ENCODE measurements at places on chromosomes 2 and 18.
A peak's percentile ranks its signal among the peaks of the same experiment; 100 is the strongest.

DNA sequence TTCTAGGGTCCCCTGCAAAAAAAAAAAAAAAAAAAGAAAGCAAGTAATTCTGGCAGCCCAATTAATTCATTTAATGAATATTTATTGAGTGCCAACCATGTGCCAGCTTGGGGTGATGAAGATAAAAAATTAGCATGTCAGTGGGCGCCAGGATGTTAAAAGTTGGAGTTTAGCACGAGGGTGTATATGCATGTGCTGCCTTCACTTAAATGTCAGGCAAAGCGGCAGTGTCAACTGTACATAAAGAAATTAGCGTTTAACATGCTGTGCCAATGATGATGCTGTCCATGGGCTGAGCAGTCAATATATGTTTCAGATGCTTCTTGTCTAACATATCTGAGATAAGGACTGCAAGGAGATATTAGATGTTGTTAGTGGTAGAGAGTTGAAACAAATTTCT, 49.5 kb downstream of the ASAP2 start:
- no peak for DNase-seq

GRCh38 chr2:112959109-112959812, 18.5 kb upstream of the IL36G start:
- no peak for DNase-seq

DNA sequence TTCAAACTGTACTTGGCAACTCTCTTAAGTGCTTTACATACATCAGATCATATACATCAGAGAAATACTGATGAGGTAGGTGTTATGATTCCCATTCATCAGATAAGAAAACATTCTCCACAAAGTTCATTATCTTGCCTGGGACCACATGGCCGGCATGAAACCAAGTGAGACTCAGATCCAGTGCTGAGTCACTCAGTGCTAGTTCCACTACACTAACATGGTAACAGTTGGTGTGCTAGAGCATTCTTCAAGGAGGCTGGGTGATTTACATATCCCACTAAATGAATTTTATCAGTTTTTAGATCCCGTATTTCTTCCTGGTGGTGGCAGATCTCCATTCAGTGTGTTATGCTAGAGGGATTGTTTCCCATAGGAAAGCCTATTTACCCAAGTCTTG, 772.0 kb downstream of the CNTNAP5 start:
- DNase-seq: no peak

DNA sequence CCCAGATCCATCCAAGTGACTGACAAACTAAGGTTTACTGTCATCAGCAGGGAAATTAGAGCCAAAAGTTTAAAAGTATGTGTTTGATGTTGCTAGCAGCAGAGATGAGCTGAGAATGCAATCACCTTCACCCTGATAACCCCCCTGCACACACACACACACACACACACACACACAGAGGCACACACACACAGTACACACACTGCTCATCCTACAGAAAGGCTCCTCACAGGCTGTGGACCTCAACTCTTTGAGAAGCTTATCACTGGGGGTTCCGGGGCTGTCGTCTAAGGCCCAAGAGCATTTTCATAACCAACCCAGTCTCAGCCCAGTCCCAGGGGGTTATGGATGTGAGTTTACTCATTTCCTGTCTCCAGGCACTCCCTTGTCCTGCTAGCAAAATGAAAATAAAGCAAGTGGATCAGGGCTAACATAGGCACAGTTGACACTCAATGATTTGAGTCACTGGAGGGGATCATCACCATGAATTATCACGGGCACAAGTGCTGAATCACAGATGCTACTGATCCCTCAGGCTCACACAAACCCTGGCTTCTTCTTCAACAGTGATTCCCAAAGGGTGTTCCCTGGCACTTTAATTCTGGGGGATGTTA, 76.6 kb downstream of the ALK start:
- peak; percentile 74 for DNase-seq

DNA sequence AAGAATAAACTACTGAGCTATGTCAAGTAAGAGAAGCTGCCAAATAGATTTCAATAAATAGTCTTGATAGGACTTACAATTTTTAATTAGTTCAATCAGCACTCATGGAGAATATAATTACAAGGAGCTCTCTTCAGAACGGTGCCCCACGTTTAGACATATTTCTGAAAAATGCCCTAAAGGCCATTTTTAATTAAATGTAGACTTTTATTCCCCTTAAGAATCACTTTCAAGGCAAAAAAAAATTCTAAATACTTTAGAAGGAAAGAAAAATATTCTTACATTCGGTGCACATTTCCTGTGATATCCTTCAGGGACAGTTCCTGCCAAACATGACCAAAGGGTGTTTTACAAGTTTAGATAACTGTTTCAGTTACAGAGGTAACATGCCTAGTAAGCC, 202.5 kb upstream of the CDH7 start:
- DNase-seq: no peak

DNA sequence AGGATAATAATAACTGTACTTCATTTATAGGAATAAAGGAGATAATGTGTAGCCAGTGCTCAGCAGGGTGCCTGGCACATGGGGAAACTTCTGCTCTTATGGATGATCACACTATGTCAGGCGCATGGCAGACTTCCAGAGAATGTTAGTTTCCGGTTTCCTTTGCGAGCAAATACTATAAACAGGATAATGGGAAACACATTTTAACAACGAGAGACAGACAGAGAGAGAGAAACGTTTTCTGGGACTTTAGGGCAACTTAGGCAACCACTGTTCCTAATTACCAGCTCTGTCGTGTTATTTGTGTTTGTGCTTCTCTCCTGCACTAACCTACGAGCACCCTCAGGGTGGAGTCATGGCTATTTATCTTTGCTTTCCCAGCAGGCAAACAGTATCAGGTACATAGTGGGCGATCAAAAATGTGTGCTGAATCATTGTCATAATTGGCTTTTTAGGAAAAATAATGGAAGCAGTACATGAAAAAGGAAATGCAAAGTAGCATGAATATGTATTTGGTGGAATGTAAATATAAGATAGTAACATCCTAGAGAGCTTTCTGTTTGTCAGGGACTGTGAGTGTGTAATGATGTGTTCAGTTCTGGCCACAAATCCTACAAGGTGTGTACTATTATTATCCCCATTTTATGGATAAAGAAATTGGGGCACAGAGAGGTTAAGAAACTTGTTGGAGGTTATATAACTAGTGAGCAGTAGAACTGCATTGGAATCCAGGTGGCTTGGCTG, 36.8 kb upstream of the IGFBP2 start:
- peak; percentile 27 for DNase-seq

- DNase-seq: no peak
Observed at GRCh38 chr2:196328088-196328680, 156.8 kb upstream of the STK17B start.

DNA sequence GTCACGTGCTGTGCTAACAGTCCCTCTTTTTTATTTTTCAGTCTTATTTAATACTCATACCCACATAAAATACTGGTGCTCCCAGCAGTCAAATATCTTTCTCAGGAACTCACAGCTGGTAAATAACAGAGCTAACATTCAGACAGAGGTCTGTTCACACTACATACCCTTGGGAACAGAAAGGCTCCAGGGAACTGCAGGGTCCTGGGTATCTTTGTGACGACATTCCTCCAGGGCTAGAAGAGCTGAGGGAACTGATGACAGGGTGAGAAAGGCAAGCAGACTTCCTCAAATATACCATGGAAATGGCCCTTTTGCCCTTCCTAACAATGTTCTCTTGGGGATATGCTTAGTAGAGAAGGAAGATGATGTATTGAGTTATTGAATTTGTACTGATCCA, 19.3 kb downstream of the PDE6D start:
- no peak for DNase-seq

- DNase-seq: no peak
Observed at GRCh38 chr2:101879466-101879865, 112.3 kb upstream of the IL1R2 start.

- DNase-seq: no peak
Observed at GRCh38 chr2:161241894-161242293, 66.3 kb upstream of the PSMD14 start.

DNA sequence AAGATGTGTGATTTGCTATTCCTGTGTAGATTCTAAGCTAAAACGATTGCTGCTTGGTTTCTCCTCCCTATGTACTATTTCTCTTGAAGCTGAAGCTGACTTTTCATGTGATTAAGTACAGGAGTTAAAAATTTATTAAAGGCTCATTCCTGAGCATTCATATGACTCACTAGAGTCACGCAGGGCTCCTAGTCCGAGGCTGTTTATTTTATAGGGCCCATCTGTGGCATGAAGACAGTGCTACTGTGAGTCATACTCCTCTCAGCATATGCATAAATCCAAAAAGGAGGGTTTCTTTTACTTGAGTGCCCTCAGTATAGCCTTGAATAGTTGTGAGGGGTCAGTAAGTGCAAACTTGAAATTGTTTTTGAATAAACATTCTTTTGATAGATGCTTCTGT, 378.8 kb downstream of the PTPRM start:
- DNase-seq: peak; percentile 80

DNA sequence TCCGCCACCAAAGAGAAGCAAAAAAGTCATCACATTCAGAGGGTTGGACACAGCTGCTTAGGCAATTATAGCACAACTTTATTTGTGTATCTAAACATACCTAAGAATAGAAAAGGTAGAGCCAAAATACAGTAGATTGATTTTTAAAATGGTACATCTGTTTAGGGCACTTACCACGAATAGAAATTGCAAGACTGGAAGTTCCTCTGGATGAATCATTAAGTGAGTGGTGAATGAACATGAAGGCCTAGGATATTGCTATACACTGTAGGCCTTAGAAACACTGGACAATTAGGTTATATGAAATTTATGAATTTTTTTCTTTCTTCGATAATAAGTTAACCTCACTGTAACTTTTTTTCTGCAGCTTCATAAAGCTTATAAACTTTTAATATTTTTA, 687.0 kb downstream of the BCL11A start:
- DNase-seq: no peak

- no peak for DNase-seq
Observed at GRCh38 chr2:58604096-58604495, 363.0 kb upstream of the FANCL start.

DNA sequence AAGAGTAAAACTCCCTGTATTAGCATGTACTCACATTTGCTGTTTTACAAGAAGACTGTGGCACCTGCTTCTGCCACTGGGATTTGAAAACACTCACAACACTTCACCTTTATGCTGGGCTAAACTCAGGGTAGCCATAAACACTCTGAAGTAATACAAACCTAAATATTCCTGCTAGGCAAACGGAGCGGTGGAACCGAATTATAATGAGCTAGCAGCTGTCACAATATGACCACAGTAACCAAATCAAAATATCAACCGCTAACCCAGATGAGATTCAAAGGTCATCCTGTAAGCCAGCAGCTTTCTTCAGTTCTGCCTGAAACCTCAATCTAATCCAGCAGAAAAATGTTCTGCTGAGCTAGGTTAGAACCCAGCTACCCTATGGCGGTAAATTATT, 132.1 kb downstream of the TCF4 start:
- no peak for DNase-seq

- DNase-seq: peak; percentile 4
Observed at GRCh38 chr2:34012715-34013302, 413.7 kb upstream of the FAM98A start.

DNA sequence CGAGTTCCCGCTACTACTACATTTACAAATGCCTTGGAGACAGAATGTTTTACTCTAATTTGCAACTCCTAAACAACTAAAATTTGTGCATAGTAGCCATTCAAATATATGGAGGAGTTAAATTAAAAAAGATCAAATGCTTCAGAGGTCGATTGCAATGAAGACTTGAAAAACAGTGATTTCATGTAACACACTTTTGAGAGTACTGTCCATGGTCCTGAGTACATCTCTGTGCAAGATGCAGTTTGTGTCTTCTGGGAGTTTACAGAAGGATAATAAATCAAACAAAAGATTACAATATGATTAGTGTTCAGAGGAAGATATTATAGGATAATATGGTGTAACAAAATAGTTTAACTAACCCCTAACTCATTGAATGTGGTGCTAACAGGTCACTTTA, 894.7 kb downstream of the TMEM182 start:
- no peak for DNase-seq

GRCh38 chr2:127179766-127180165, 40.3 kb downstream of the CYP27C1 start:
- DNase-seq: no peak

DNA sequence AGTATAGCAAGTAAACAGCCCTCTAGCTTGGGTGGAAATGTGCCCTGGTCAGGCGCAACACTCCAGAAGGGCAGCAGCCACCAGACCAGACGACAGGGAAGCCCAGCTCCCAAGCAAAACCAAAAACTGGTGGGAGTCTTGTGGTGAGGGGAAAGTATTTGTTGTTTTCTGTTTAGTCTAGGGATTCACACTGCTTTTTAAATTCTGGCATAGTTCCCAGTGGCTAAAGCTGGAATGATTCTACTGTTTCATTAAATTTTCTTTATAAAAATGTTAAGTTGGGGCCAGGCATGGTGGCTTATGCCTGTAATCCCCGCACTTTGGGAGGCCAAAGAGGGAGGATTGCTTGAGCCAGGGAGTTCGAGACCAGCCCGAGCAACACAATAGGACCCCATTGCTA, 38.5 kb downstream of the MERTK start:
- no peak for DNase-seq

GRCh38 chr2:221060376-221060775, 511.7 kb downstream of the EPHA4 start:
- DNase-seq: no peak

Measured in hepatic stellate cell (primary cell).